ENCODE measurements at places on chromosomes 1 and 21. TPM values are rescaled to one million over a fixed set of nuclear protein-coding genes. Genes with fewer than 3 reads are reported as not detected.
A peak's percentile ranks its signal among the peaks of the same experiment; 100 is the strongest.

The TCEA3 gene
- 6.3 TPM for polyA plus RNA-seq

The KCNT2 gene
- polyA plus RNA-seq, result 0.22 TPM

The PRDX6 gene
- 426 TPM for polyA plus RNA-seq

The CTSE gene
- polyA plus RNA-seq, result not detected

The SPRR2A gene
- polyA plus RNA-seq, result not detected

The OPTC gene
- polyA plus RNA-seq, result not detected

The SLC35F3 gene
- 0.16 TPM for polyA plus RNA-seq

The ZNF678 gene
- polyA plus RNA-seq, result 1.3 TPM

The PRKCZ gene
- polyA plus RNA-seq, result 3.5 TPM

The GNAT2 gene
- polyA plus RNA-seq, result 0.26 TPM

The PDZK1 gene
- polyA plus RNA-seq, result 1.6 TPM

The BRINP2 gene
- polyA plus RNA-seq, result not detected

The MAP10 gene
- polyA plus RNA-seq, result 1.0 TPM

The PHF13 gene
- 9.8 TPM for polyA plus RNA-seq

The CAPN9 gene
- not detected for polyA plus RNA-seq

The OR10J1 gene
- polyA plus RNA-seq, result not detected

GRCh38 chr1:161157867-161158266 is 1.4 kb upstream of the USP21 start:
- no peak for DNase-seq

- peak; percentile 100 for DNase-seq
Observed at GRCh38 chr1:230104395-230105244, 37.6 kb downstream of the GALNT2 start.

GRCh38 chr1:113811156-113811887 is 954 bp downstream of the RSBN1 start:
- peak; percentile 22 for DNase-seq

DNA sequence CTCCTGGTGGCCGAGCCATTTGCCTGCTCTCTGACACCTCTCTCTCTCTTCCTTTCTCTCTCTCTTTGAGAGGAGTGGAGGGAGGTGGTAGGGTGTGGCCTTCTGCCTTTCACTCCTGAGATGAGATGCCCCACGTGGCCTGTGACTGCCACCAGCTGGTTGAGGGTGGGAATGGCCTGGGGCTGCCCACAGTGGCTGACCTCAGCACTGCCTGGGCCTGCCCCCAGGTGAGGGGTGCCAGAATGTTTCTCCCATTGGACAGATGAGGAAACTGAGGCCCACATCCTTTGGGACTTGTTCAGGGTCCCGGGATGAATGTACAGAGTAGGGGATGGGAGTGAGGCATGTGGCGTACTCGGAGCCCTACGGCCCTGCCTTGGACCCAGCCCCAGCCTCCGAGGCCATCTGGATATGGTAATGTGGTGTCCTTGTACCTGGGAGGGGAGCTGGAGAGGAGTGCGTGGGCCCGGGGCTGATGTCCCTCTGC is 12.7 kb upstream of the C1orf167 start:
- no peak for DNase-seq

GRCh38 chr1:65830306-65830705 is 37.6 kb downstream of the PDE4B start:
- peak; percentile 27 for DNase-seq

DNA sequence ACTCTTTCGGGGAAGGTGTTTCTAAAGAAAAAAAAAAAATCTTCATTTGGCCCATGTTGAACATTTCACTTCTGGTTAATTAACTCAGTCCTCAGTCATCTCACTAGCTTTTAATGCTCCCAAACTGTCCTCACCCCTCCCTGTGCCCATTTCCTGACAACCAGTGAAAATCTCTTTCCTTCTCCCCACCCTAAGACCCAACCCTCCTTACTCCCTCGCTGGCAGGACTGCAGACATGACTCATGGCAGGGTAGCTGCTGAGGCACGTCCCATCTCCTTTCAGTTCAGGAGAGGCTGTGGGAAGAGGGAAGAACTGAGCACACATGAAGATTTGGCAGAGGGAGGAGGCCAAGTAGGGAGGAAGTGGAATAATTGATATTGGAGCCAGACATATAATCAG is 12.6 kb downstream of the PKP1 start:
- peak; percentile 58 for DNase-seq

DNA sequence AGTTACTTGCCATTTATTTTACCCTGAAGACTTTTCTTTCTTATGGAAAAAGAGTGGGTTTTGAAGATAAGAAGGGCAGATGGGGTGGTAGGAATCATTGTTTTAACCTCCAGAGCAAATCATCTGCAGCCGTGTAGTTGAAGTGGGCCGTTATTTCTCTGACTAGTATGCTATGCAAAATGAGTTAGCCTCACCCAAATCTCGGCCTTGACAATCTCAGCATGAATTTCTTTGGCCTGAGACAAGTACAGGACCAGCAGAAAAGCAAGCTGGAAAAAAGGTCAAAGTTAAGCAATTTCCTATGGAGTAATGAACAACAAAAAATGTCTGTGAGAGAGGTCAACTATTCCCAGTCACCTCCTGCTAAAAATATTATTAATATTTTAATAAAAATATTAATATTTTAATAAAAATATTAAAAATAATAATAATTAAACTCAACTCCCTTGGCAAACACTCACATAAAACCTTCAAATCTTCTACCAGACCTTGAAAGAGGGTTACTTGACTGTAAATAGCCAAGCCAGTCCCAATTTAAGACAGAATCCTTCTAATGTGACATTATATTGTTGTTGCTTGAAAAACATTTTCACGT is 6.8 kb upstream of the TEKT2 start:
- no peak for DNase-seq

- DNase-seq, result no peak
Observed at GRCh38 chr1:50831300-50832061, 128.6 kb downstream of the FAF1 start.

GRCh38 chr1:81547261-81547911 is 253.3 kb upstream of the ADGRL2 start:
- DNase-seq, result no peak

GRCh38 chr1:236393681-236394481 is at the start of gene EDARADD:
Gene EDARADD, plus strand, starts transcription at chr1:236394286. Its CDS starts 159 bp downstream, at chr1:236394445.
- DNase-seq, result no peak

DNA sequence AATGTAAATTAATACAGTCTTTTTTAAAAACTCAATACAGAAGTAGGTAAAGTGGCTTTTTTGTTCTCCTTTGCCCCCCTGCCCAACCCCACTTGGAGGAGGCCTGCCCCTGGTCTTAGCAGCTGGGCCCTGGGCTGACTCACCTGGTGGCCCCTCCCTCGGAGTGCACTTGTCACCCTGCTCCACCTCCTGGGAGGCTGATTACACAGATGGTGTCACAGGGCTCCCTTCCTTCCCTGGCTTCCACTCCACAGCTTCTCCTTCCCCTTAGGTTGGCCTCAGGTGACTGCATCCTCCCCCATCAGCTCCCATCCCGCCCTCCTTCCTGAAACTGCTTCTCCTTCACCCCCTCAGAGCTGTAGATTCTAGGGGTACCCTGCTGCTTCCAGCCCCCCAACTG is 11.7 kb upstream of the CAPN9 start:
- no peak for DNase-seq

GRCh38 chr21:14988760-14989159 is 76.0 kb downstream of the NRIP1 start:
- no peak for DNase-seq

DNA sequence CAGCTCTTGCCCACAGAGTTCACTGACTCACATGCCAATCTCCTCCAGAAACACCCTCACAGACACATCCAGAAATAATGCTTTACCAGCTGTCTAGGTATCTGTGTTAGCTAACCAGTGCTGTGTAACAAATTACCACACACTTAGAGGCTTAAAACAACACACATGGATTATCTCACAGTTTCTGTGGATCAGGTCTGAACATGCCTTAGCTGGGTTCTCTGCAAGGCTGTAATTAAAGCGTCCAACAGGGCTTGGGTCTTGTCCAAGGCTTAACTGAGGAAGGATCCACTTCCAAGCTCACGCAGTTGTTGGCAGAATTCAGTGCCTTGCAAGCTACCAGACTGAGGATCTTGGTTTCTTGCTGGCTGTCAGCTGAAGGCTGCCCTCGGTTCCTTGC is 92.5 kb upstream of the RGS4 start:
- no peak for DNase-seq

GRCh38 chr1:33434363-33434750 is 3.5 kb upstream of the PHC2 start:
- no peak for DNase-seq

- DNase-seq, result no peak
Observed at GRCh38 chr1:31588751-31589515, 12.6 kb downstream of the TINAGL1 start.

DNA sequence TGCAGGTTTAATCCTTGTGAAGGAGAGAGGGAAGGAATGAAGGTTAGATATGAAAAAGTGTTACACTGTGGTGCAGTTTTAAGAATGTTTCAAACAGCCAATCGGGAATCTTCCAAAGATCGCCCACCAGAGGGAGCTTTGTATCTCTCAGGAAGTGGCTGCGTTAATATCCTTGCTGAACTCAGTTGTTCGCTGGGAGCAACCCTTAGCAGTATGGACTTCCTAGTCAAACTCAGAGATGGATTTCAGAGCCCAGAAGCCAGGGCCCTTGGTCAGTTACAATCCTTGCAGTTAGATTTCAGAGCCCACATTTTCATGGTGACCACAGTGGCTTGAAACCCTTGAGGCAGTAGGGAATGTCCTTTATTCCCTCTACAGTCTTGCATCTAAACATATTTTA is 136.2 kb downstream of the NTNG1 start:
- DNase-seq, result peak; percentile 36

DNA sequence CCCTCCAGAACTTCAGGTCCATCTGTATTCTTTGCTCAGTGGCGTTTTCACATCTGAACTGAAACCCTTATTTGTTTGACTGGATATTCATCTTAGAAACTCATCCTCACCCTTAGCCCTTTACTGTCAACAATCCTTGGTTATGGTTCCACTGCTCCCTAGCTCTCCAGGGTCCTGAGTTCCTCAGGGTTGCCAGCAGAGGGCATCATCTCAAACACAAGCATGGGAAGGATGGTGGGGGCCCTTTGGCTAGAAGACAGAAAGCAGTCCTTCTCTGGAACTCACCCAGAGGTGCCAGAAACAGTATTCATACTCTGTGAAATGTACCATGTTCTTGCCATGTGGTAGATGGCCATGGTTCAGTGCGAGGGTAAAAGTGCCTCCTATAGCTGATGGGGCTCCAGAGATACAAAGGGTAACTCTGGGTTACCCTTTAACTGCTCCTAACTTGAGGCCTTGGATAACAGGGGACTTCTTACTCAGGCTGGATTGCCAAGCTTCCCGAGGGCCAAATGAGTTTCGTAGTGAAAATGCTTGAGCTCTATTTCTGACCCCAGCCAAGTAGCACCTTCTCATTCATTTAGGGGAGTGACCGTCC is 11.3 kb downstream of the NCSTN start:
- peak; percentile 18 for DNase-seq

GRCh38 chr1:27951396-27951795 is 8.4 kb upstream of the XKR8 start:
- no peak for DNase-seq

DNA sequence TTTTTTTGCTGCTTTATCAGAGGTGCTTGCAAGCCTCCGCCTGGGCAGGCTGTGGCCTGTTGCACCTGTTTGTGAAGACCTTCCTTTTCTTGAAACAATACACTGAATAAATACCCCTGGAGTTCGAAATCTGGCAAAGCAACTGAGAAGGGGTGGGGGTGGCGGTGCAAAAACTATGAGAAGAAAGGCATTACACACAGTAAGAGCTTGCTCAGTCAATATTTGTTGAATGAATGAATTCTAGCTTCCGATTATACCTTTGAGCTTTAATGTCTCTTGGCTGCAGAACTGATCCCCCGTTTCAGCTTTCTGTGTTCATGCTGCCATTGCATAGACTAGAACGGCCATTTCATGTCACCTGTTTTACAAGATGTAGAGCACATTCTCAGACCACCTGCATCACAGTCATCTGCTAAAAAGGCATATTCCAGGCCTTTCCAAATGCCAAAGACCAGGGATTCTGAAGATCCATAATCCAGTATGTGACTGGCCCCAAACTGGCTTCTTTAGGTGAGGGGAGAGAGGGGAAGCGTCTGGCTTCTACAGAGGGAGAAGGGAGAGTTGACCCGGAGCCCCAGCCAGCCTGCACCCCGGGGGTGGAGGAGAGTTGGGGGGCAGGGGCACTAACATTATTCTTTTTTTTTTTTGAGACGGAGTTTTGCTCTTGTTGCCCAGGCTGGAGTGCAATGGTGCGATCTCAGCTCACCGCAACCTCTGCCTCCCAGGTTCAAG is 111.5 kb downstream of the ETS2 start:
- no peak for DNase-seq

GRCh38 chr1:39094685-39095084 is 68.5 kb downstream of the NDUFS5 start:
- no peak for DNase-seq

DNA sequence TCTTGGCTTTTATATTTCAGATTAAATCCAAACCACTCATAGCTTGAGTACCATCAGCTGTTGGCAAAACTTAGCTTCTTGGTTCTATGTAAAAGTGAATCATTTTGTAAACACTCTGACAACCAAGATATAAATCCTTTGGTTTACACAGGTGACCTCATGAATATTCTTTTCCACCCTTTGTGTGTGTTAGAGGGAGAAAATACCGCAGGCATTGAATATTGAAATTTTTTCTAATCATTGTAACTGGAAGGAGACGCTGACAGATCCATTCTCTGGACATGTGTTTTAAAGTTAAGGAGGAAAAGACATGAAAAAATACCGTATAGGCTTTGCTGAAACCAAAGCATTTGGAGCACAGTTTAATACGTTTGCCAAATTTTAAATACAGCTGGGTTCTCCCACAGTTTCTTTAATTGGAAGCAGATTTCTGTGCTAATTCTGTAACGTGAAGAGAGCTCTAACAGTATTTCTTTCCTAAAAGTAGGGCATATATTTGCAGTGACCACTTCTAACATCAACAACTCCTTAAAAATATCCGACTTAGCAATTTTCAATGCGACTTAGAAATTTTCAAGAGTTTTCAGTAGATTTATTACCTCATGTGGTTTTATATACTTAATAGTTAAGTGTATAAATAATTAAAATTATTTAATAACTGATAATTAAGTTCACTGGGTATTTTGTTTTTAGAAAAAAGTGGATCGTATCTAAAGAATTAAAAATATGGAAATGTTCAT is 388.2 kb downstream of the USP25 start:
- DNase-seq, result peak; percentile 88

DNA sequence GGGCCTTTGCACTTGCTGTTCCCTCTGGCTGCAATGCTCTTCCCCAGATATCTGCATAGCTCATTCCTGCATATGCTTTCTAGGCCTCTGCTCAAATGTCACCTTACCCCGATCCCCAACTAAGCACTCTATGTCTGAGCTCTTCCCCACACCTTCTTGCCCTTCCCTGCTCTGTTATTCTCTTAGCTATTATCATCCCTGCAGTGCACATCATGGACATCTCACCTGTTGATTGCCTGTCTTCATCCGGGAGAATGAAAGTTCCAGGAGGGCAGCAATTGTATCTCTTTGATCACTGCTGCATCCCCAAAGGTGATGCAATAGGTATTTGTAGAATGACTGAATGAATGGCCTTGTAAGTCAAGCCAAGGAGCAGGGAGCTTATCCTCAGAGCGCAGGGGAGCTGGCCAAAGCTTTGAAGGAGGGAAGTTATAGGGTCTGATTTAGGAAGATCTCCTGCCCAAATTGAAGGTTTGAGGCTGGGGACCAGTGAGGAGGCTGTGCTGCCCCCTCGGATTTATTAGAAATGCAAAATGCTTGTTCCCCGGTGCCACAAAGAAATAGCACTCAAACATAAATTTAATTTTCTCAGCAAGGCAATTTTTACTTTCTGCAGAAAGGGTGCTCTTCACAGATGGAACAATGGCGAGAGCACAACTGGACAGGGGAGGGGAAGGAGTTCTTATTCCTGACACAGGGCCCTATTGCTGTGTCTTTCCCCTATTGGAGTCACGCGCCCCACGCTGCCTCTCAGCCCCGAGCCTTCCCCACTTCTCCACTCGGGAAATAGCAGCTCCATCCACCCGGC is 631.1 kb downstream of the MATN1 start:
- no peak for DNase-seq

All from IMR-90 (cell line).